CD4-positive, alpha-beta T cell treated with Interleukin-4 for 1 hour (primary cell): ENCODE measurements at places on chromosomes 7 and 10.

- DNase-seq = no peak
Observed at GRCh38 chr7:125089171-125089570, 159.5 kb upstream of the POT1 start.

- DNase-seq = no peak
Observed at GRCh38 chr10:90175161-90175681, 473.8 kb downstream of the KIF20B start.

GRCh38 chr10:14309593-14309992, 21.1 kb downstream of the FRMD4A start:
- DNase-seq = no peak

- DNase-seq = no peak
Observed at GRCh38 chr10:614139-614711, 75.2 kb downstream of the DIP2C start.

DNA sequence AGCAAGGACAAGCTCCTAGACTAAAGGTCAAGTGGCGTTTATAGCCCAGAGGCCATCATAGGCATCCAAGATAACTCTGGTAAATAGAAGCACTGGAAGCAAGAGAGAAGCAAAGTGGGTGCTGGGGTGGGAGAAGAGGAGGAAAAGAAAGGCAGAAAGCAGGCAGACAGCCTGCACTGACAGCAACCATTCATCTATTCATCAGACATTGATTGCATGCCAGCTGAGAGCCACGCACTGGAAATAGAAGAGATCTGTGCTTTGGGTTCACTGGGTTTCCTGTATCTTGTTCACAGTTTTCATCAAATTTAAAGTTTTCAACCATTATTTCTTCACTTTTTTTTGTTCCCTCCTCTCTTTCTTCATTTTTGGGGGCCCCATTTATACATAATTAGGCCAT, 4.7 kb upstream of the SLIT1 start:
- DNase-seq = no peak

DNA sequence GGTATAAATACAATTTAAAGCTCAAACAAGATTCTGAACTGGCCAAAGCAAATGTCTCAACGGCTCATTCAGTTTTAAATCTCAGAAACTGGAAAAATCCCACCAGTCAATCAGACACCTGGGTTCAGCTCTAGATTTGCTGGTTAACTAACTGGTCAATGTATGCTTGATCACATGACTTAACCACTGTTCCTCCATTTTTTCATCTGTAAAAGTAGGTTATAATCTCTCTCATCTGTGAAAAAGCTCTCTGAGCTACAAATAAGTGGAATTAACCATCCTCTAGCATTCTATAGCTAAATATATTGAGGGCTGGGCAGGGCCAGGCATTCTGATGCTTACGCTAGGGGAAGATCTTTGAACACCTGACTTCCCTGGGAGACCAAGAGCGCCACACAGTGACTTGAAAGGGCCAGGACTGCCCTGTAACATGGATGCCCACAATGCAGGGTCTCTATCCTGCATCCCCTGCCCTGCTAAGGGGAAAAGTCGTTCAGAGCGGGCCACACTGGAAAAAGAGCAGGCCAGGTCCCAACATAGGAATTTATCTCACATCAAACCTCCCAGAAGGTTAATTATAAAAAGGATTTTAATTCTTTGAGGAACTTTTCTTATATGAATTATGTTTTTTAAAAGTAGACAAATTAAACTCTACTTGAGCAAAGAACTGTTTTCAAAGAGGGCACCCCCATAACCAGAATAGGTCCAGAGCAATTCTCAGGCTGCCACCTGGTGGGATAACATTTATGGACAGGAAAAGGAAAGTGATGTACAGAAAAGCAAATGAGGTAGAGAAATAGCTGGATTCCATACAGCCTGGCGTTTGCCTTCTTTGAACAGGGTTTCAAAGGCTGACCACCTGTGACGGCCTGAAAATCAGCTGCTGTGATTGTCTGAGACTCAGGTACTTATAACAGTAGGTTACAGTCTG, 1.8 kb downstream of the RP9 start:
- DNase-seq = peak; percentile 72

- no peak for DNase-seq
Observed at GRCh38 chr10:1422275-1422674, 315.1 kb downstream of the ADARB2 start.
